ENCODE measurements at places on chromosomes 5 and 9.
A peak's percentile ranks its signal among the peaks of the same experiment; 100 is the strongest.

DNA sequence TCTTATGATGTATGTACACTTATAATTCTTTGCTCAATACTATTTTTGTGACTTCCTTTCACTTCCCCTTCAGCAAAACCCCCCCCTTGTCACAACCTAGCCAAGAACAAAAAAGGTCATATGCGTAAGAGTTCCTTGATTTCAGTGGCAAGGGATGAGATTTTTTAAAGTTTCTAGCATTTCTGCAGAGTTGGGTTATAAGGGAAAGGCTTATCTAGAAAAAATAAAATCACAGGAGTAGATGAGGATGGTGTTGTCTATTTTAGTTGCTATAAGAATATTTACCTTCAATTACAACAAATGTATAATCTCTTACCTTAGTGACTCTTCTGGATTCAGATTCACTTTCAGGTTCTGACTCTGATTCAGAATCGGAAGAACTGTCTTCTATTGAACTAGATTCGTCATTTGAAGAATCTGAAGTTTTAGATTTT lies 184.6 kb downstream of the AP3B1 start:
- no peak for DNase-seq

DNA sequence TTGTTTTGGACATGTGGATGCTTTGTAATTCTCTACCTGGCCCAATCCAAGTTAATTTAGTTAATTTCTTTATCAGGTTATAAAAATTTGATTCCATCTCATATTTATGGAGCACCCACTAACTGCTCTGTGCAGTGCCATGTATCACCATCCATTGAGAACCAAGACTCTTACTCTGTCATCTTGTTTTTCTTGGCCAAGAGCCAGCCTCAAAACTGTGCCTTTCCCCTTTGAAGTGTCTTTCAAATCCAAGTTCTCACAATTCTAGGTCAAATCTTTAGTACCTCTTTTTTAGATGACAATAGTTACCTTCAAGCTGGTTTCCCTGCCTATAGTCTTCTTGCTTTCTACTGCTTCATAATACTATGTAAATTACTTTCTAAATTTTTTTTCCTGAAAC lies 3.2 kb downstream of the COMMD10 start:
- DNase-seq: no peak

DNA sequence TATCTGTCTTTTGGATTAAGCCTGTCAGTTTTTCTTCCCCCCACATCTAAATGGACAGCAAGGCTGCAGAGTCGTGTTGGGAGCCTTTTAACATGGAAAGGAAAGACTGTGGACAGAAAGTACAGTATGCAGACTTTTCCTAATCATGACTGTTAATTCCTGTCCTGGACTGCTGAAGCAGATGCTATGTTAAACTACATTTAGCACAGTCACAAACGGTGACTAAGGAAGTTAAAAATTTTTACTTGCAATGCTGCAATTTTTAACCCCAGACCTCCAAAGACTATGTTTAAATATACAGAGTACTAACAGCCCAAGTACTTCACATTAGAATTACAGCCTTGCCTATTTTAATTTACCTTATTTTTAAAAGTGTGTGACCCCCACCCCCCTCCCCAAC lies 51.8 kb downstream of the ELAVL2 start:
- DNase-seq: peak; percentile 8

DNA sequence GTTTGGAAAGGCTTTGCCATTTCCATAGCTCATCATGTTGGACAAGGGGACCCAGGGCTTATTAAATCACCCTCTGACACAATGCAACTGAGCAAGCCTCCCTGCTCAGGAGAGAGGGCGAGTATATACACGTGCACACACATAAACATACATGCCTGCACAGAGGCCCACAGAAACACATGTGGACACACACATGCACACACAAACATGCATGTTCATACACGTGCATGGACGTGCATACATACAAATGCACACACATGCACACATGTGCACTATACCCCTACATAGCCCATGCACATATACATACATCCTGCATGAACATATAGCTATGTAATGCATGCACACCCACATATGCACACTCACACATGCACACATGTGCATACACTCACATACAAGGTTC lies 99.5 kb upstream of the ALDH1B1 start:
- no peak for DNase-seq

GRCh38 chr5:172405226-172406107 lies 48.9 kb downstream of the SH3PXD2B start:
- no peak for DNase-seq

DNA sequence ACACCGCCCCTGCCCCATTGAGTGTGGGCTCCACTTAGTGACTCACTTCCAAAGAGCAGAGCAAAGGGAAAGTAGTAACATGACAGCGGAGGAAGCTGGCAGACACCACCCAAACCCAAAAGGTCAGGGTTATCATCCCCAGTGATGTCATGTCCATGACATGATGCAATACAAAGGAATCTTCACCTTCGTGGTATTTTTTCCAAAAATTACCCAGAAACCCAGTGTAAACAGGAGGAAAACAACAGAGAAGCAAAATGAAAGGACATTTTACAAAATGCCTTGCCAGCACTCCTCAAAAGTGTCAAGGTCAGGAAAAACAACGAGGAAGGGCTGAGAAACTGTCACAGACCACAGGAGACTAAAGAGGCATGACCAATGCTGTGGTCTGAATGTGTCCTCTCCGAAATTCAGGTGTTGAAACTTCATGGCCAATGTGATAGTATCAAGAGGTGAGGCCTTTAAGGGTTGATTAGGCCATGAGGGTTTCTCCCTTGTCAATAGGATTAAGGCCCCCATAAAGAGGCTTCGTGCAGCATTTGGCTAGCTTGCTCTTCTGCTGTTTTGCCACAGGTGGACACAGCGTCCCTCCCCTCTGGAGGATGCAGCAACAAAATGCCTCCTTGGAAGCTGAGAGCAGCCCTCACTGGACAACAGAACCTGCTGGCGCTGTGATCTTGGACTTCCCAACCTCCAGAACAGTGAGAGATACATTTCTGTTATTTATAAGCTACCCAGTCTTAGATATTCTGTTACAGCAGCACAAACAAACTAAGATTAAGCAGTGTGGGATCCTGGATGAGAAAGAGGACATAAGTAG lies 30.5 kb upstream of the MED10 start:
- DNase-seq: no peak

DNA sequence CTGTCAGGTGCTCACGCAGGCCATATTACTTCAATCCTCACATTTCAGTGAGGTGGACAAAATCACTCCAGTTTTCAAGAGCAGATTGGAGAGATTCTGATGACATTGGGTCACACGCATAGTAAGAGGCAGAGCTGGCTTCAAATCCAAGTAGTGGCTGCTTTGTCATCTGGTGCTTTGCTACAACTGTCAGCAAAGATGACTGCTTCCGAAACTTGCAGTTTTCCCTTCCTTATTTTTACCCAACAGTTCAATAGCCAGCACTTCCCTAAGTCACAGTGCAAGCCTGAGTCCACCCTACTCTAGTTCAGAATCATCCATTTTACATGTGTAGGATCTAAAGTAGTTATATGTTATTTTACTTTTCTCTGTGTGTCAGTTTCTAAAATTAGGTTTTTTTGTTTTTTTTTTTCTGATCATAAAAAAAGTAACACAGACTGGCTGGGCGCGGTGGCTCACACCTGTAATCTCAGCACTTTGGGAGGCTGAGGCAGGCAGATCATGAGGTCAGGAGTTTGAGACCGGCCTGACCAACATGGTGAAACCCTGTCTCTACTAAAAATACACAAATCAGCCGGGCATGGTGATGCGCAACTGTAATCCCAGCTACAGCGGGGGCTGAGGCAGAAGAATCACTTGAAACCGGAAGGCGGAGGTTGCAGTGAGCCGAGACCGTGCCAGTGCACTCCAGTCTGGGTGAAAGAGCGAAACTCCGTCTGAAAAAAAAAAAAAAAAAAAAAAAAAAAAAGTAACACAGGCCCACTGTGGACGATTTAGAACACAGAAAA lies 49.6 kb downstream of the ANKDD1B start:
- no peak for DNase-seq

- DNase-seq: no peak
These were observed 158.5 kb downstream of the TRPM3 start for GRCh38 chr9:70962761-70963440.

GRCh38 chr5:2487152-2487763 lies 264.2 kb downstream of the IRX2 start:
- DNase-seq: no peak

DNA sequence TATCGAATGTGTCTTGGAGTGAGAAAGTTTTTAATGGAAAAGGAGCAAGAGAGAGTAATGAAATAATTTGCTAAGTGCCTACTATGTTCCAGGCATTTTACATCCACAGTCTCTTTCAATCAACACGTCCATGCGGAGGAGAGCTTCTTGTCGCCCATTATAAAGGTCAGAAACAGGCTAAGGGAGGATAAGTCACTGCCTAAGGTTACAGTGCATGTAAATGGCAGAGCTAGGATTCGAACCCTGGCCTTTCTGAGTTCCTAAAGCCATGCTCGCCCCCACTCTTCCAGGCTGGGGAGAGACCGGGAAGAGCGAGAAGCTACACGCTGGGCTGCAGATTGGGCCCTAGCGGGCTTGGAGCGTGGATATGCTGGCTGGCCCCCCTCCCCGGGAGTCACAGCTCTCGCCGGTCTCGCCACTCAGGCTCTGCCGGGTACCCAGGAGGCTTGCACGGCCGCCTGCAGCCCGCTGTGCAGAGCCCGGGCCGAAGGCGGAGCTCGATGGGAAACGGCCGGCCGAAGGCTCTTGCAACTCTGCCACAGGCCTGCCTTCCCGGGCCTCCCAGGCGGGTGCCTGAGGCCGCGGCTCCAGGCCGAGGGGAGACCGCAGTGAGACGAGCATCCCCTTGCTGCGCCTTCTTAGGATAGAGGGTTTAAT lies 775 bp upstream of the LHX2 start:
- peak; percentile 23 for DNase-seq

GRCh38 chr9:15909297-15909696 lies 356.5 kb downstream of the CCDC171 start:
- DNase-seq: peak; percentile 2

DNA sequence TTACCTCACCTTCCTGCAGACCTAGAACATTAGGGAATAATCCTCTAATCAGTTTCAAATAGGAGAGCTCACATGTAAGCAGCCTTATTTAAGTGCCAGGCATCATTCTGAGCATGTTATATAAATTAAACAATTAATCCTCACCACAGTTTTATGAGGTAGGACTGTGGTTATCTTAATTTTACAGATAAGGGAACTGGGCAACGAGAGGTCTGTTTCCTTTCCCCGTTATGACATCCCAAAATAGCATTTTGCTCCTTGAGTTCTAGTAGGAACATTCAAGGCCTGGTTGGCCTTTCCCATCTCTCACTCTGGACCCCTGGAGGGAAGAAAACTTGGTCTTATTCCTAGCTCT lies 19.1 kb upstream of the IFNB1 start:
- no peak for DNase-seq

DNA sequence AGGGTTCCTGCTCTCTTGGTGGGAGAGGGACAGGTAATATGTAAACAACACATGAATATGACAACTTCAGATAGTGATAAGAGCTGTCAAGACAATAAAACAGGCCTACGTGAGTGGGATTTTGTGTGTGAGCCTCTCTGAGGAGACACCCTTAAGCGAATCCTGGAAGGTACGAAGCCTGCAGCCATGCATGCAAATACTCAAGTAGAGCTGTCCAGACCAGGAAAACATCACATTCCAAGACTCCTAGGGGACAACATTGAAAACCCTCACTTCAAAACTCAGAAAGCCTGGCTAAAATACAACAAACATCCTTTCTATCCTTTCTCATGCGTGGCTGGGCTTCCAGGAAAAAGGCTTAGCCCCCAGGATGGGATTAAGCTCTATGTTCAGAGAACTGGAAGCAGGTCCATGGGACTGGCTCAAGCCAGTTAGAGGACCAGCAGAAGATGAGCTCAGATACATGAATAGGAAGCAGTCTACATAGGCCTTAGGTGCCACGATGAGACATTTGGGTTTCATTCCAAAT lies 124.8 kb upstream of the IQGAP2 start:
- DNase-seq: no peak

DNA sequence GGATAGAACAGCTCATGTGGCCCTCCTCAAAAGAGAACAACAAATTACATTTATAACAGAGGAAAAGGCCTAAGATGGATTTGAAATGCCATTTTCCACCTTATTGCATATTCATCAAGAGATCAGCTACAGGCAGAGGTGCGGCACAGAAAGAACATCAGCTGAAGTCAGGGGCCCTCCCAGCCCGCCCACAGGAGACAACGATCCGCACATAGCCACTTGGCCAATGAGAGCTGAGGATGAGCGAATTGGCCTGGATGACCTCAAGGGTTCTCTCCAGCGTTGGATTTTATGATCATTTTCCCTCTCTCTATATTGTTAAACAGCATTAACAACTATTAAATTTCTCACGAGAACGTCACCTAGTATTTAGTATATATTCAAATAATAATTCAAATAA lies 97.6 kb downstream of the GNAQ start:
- no peak for DNase-seq

DNA sequence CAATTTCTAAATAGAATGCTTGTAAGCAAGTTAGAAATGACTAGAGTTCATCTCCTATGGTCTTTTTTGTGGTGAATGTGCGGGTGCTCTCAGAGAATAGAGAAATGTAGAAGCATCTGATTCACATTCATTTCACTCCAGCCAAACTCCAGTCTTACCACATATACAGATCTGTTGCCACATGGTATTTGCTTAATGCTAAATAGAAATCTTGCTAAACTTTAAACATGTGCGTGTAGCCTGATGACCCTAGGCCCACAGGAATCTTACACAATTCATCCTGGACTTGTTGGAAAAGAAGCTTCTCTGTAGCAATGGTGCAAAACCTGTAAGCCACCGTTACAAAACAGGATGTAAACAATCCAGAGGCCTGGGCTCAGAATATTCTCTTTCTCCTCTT lies 135.2 kb downstream of the PCSK1 start:
- peak; percentile 68 for DNase-seq

- DNase-seq: no peak
These were observed 3.3 kb upstream of the SLC6A3 start for GRCh38 chr5:1448511-1449011.

DNA sequence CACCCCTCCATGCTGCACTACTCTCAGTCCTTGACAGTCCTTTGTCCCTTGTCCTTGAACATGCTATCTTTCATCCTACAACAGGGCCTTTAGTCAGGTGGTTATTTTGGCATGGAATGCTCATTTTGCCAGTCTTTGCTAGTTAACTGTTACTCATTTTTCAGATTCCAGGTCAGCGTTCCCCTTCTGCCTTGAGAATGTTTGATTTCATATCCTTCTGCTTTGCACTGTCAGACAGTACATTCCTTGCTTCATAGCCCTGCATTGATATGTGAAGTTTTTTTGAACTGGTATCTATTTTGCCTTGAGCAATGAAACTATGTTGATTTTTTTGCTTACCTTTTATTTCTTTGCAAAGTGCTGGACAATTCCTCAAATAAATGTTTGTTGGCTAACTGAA lies 638.2 kb upstream of the SEMA6A start:
- peak; percentile 1 for DNase-seq

DNA sequence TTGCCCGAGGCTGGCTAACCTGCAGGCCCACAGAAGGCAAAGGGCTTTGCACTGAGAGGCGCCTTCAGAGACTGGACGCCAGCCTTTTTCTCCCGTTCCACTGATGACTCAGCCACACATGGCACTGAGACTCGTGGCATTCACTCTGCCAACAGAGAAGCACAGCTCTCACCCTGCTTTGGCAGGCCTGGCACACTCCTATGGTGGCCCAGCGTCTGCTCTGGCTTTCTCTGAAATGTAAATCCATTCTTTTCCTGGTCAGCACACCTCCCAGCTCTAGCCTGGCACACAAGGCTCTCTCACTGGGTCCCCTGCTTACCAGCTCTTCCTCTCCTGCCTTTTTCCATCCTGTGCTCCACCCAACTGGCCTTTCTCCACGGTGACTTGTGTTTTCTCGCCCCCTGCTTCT lies 5.9 kb upstream of the MELK start:
- no peak for DNase-seq

- DNase-seq: no peak
These were observed 12.8 kb downstream of the CEP78 start for GRCh38 chr9:78248635-78249034.

Measured in fibroblast of skin of back (primary cell).